HuH-7.5 (cell line): ENCODE measurements at places on chromosomes 4 and X.

- DNase-seq: no peak
Measured at GRCh38 chrX:30654989-30655607, 1.9 kb downstream of the GK start.

DNA sequence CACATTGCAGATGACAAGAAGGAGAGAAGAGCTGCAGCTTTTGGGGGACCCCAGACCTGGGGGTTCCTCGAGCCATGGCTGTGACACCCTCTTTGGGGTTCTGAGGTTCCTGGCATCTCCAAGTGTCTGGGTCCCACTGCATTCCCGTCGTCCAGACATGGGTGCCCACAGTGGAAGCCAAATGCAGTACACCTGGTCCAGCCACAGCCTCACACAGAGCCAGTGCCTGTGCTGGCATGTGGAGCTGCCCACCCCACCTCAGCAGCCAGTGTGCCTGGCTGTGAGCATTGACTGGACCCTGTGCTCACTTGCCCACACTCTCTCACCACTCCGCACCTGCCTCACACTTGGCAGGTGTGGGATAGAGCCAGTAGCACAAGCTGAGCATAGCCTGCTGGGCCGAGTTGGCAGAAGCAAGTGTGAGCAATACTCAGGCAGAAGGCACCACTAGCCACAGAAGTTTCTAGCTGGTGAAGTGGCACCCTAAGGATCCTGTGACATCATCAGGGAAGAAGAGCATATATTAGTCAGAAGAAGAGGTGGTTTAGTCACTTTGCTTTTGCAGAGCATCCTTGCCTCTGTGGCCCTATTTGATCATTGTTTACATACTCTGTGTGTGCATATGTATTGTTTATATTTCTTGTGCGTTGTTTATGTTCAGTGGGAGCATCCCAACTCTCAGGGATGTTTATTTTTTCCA lies 65.0 kb upstream of the MAGEB2 start:
- DNase-seq: no peak

DNA sequence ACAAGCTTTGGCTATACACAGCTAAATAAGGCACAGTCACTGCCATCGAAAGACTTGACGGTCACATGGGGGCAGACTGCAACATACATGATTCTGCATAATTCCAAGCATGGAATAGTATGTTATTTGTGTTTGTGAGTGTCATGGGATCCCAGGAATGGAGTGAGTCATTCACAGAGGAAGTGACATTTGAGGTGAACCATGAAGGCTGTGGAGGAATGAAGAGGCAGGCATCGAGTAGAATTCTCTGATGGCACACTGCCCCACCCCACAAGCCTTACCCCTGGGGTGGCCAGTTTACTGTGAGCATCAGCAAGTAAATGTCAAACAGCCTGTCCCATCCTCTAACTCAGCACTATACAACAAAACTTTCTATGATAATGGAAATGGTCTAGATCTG lies 619.7 kb downstream of the MID1IP1 start:
- DNase-seq: no peak

DNA sequence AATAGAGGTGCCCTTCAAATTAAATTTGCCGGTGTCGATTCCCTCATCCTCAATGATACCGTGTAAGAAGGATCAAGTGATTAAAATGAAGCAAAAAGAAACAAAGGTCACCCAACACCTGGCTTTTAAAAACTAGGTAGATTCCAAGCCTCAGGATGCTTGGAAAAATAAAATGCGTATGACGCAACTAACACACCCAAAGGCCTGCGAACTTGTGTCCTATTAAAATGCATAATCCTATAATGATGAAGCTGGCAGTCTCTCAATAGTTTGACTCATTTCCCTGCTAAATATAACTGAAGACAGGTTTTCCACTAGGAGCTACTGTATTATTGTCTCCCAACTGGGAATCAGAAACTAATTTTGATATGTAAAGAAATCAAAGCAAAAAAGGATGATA lies 263.2 kb downstream of the DHX15 start:
- DNase-seq: no peak

DNA sequence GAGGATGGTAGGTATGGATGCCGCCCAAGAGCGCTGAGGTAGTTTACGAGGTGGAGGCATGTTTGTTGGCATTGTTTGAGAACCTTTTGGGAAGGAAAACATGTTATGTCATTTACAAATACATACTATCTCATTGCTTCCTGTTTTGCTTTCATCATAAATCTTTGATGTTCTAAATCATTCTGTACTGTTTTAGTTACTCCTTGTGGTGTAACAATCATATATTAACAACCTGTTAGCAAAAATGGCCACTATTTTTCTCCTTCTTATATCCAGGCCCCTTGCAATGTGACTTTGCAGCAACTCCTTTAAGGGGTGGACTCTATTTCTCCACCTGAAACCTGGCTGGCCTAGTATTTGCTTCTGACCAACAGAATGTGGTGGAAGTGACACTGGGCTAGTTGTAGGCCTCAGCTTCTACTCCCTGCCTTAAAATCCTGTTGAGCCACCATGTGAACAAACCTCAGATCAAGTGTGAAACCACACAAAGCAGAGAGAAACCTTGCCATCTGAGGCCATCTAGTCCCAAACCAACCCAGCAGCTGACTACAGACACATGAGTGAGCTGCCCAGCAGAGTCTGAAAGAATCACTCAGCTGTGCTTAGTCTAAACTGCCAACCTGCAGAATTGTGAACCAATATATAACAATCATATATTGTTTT lies 15.8 kb upstream of the CXorf38 start:
- DNase-seq: no peak

GRCh38 chr4:139756391-139757180 lies 91.0 kb downstream of the MGST2 start:
- DNase-seq: no peak

GRCh38 chr4:98609934-98610333 lies 48.5 kb downstream of the TSPAN5 start:
- DNase-seq: no peak

GRCh38 chr4:24089851-24090534 lies 200.1 kb upstream of the PPARGC1A start:
- no peak for DNase-seq

- no peak for DNase-seq
Measured at GRCh38 chrX:27775984-27776383, 31.8 kb upstream of the MAGEB10 start.

- DNase-seq: no peak
Measured at GRCh38 chrX:130704053-130705038, 198.7 kb downstream of the ENOX2 start.

- DNase-seq: no peak
Measured at GRCh38 chrX:13469963-13470684, 99.3 kb upstream of the EGFL6 start.

- peak; percentile 5 for DNase-seq
Measured at GRCh38 chr4:53459548-53459947, 82.1 kb downstream of the FIP1L1 start.

DNA sequence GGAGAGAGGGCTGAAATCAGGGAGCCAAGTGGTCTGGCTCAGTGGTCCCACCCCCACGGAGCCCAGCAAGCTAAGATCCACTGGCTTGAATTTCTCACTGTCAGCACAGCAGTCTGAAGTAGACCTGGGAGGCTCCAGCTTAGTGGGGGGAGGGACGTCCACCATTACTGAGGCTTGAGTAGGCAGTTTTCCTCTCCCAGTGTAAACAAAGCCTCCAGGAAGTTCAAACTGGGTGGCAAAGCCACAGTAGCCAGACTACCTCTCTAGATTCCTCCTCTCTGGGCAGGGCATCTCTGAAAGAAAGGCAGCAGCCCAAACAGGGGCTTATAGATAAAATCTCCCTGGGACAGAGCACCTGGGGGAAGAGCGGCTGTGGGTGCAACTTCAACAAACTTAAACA lies 88.1 kb downstream of the NPFFR2 start:
- no peak for DNase-seq

GRCh38 chrX:15451913-15452312 lies 41.2 kb downstream of the PIR start:
- DNase-seq: no peak

- no peak for DNase-seq
Measured at GRCh38 chr4:166887457-166887856, 346.8 kb downstream of the SPOCK3 start.

DNA sequence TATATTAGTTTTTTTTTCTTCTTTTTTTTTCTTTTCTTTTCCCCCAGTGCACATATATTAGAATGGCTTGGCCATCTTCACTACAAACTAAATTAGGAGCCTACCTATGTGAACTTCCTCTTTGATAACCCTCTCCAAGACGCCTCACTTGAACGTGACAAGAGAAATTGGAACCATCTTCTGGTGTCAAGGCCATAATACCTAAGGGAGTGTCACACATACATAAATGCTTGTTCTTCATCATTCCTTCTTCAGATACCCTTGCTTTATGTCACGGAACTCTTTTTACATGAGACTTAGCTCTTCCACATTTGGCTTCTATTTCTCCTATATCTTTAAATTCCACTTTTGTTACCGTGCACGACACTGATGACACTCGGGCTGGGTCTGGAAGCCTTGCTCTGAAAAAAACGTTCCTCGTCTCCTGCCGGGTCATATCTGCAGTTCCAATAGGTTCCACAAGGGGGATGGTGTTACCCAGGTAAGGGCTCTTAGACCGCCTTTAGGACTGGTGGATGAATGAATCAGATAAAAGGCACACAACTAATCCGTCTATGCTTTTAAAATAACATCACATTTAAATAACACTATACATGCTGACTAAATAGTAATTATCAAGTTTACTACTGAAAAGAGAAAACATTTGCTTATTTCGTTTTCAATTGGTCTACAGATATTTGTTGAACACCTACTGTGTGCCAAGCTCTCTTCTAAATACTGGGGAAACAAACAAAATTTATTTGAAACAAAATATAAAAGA lies 19.9 kb downstream of the DGAT2L6 start:
- DNase-seq: no peak

- DNase-seq: no peak
Measured at GRCh38 chrX:102976793-102977495, 39.9 kb downstream of the RAB40AL start.

DNA sequence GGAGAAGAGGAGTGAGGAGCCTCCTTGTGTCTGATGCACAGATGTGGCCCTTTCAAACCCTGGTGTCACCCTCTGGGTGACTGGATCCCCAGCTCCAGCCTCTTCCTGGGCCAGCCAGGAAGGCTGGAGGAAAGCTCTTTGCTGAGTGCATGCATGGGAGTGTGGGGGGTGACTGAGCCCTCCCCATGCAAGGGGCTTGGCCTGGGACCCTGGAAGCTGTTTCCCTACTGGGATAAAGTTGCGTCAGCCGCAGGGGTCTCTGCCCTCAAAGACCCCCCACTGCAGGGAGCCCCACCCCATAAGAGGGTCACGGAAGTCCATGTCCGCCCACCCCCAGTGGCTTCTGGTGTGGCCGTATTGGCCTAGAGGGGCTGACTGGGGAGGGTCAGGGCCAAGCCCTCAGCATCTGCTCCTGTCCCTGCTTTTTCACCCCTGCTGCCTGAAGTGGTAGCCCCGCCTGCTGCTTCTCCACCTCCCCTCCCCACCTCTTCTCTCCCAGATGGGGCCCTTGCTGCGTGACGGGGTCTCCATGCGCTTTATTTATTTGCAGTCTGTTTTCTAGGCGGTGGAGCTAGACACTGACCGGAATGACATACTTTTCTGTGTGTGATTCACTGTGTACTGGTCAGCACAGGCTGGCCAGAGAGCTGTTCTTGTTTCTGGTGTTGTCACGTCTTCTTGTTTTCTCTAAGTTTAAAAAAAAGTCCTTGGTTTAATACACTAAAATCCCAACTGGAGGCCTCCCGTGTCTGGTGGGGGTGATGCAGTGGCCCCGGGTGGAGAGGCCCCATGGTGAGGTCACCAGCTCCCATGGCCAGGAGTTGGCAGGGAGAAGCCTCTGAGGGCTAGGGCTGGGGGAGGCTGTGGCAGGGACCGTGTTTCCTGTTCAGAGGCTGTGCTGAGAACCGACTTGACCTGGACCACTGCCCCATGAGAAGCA lies 3.6 kb downstream of the SMIM10L2A start:
- DNase-seq: no peak
